Osteocyte (in vitro differentiated cells): ENCODE measurements at places on chromosomes 5 and 9. TPM values are rescaled to one million over a fixed set of nuclear protein-coding genes. Genes with fewer than 3 reads are reported as not detected.

DNA sequence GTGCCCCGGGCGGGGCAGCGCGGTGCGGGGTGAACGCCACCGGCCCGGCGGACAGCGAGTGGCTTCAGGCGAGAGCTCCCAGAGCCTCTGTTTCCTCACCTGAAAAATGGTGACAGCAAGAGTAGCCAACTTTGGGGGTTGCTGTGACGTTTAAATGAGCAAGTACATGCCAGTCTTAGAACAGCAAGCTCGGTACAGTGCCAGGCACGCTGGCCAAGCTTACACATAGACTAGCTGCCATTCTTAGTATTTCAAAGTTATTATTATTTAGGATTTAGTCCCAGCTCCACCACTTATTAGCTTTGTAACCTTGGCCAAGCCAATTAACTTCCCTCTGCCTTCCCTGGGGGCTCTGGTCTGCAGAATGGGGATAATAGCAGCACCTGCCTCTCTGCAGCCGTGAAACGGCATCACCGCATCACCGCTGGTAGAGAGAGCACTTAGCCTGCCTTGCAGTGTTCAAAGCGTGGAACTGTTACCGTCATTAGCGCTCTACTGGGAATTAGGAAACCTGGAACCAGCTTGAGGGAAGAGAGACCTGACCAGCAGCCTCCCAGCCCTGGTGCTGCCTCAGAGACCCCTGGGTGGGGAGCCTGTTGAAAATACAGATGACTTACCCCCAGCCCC, at the start of gene C9orf50:
Gene C9orf50, minus strand, starts transcription at position 433 of the 627 bp plus-strand sequence. CDS start 527 bp downstream, outside the sequence.
- H3K4me1 ChIP-seq, result peaks cover 16% of the 10 kb centered on the region
- H3K27ac ChIP-seq, result peak within 1 kb of the TSS; percentile 34
- H3K4me3 ChIP-seq, result peak within 1 kb of the TSS; percentile 59
- H3K27me3 ChIP-seq, result no peaks in the 10 kb centered on the region

GRCh38 chr5:154475591-154476353, 2.3 kb downstream of the HAND1 start:
- H3K27ac ChIP-seq, result no peak overlapping the region
- peaks cover 54% of the 10 kb centered on the region for H3K4me1 ChIP-seq
- H3K27me3 ChIP-seq, result peaks cover 88% of the 10 kb centered on the region
- peaks cover 2% of the 10 kb centered on the region for H3K36me3 ChIP-seq

DNA sequence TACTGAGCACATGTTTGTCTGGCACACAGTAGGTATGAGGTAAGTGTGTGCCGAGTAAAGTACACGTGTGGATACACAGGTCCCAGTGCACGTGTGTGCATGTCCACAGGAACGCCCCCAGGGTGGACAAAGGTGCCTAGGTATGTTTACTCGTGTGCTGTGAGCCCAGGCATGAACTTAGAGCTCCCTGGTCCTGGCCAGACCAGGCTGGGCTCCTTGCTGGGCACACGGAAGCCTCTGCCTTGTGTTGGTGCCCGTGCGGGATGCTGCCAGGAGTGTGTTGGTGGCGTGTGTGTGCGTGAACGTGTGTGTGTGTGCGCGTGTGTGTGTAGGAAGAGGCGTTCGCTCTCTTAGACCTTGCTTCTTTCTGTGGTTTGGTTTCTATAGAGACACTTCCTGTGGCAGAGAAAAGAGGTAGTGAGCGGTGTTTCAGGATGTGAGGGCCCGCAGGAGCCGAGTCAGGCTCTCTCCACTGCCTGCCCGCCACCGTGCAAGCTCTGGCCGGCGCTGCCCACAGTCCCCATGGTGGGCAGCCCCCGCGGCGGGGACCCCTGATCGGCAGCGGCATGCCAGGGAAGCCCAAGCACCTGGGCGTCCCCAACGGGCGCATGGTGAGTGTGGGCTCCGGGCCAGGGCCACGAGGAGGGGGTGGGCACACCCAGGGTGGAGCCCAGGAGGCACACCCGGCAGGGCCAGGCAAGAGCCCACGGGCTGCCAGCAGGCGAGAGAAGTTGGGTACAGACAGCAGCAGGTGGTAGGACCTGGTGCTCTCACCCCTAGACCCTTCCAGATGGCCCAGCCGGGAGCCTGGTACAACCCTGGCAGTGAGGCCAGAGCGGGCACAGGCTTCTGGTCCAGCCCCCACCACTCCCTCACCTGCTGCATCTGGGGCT, at the start of gene RGS14:
Gene RGS14, plus strand, starts transcription at position 466 of the 893 bp plus-strand sequence. Its CDS starts 101 bp downstream, at position 567.
- no peak within 1 kb of the TSS for H3K4me3 ChIP-seq
- DNase-seq, result no peak
- peaks cover 26% of the 10 kb centered on the region for H3K27me3 ChIP-seq
- no peaks in the 10 kb centered on the region for H3K36me3 ChIP-seq

GRCh38 chr5:72557167-72558045, 50.2 kb upstream of the ZNF366 start:
- no peaks in the 10 kb centered on the region for H3K27me3 ChIP-seq
- H3K36me3 ChIP-seq, result no peaks in the 10 kb centered on the region
- no peak overlapping the region for H3K27ac ChIP-seq

GRCh38 chr9:96148634-96149532, 153.1 kb downstream of the HSD17B3 start:
- peaks cover 3% of the 10 kb centered on the region for H3K4me1 ChIP-seq
- no peak overlapping the region for H3K4me3 ChIP-seq
- no peak overlapping the region for H3K27ac ChIP-seq
- no peaks in the 10 kb centered on the region for H3K36me3 ChIP-seq
- peaks cover 33% of the 10 kb centered on the region for H3K27me3 ChIP-seq
- no peak for DNase-seq

Gene SEMA6A
- total RNA-seq, result 2.3 and 2.6 TPM in 2 replicates

Gene SPATA31C1
- total RNA-seq, result not detected in 2 replicates
